RKO (cell line): ENCODE measurements at places on chromosomes 2 and 18.

DNA sequence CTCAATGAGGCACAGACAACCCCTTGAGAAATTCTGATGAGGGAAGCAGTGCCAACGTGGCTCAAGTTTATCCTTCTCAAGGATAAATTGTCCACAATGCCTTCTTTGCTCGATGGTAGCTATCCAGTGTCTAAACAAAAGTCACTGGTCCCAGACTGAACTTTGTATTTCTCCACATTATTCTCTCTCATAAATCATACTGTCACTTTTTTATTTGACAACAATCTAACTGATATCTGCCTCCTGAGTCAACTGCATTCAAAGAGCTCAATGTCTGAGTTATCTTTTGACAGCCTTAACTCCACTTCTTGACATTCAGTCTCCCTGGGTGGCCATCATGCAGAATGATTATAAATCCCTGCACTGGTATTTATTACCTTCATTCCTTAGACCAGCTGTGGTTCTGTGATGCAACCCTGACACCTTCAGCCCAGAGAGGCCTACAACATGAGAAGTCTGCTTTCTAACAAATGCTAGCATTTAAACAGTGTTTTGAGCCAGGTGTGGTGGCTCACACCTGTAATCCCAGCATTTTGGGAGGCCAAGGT, 38.2 kb downstream of the IMMT start:
- DNase-seq: no peak

DNA sequence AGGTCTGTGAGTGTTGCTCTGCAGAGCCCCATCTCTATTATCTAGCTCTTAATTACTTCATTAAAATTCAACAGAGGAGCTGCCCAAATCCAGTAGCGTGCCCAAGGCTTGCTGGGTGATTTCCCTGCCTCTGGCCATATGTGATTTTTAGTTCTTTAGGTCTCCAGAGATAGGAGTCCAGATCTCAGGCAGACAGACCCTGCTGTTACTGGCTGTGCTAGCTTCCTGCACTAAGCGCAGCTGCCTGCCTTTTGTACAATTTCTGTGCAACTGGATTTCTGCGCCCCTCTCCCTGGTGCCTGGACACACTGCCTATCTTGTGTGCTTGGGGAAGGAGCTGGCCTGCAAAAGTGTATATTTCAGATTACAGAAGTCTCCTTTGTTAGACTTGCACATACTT, 136.5 kb downstream of the TDRD15 start:
- no peak for DNase-seq

DNA sequence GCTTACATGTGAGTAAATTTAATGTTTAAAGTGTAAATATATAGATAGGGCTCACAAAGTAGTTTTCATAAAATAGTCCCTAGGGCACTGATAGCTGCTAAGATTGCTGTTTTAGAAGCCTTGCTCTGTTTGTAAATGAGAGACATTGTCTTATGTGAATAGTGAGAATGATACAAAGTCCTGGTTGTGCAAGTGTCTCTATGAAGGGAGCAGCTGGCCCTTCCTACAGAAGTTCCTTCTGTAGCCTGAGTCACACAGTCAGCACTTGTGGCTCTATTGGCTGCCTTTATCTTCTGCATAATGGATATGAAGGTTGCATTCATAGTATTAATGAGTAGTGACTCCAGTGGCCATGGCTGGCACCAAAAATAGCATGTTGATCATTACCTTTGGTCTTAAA, 279.7 kb downstream of the OSR1 start:
- no peak for DNase-seq

GRCh38 chr18:1976484-1976883, 594.8 kb downstream of the METTL4 start:
- no peak for DNase-seq
